ENCODE measurements at places on chromosomes 7 and 10.

DNA sequence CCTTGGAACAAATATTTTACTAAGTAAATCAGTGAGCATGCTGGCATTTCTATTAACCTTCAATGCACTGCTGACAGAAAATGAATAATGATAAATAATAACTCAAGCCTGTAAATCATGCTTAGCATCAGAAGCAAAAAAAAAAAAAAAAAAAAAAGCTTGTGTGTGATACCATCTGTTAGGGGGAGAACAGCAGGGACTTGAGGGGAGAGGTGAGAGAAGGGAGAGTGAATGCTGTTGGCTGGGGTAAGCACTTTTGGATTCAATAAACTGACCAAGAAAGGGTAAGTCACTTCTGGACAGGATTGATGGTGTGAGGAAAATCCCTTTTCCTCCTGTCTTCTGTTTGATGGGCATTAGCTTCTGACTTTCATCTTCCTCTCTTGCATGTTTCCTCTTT is 996.4 kb downstream of the KCNMA1 start:
- DNase-seq: no peak

DNA sequence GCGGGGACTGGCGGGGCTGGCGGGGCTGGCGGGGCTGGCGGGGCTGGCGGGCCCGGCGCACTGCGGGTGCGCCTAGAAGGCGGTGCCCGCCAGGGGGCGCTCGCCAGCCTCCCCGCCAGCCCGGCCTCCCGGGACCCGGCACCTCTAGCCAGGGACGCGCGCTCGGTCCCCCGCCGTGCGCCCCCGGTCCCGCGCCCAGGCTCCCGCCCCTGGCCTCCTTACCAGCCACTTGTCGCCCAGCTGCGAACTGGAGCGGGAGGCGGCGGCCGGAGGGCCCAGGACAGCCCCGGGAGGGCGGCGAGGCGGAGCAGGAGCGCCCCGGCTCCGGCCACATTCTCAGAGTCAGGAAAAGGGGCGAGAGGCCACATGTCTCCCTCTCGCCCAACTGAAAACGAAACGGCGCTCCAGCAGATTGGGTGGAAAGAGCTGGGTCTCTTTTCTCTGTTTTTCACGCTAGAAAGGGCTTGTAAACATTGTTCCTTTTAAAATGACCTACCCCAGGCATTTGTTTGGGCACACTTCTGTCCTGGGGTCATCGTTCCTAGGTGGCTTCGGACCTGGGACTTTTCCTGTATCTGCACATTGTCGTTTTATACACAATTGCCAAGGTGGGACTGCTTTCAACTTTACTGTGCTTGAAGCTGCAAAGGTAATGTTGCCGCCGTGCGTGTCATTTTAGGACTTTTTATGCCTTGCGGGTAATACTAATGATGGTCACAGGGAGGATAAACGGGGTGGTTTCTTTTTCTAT is 378 bp upstream of the PRKCQ start:
- DNase-seq: no peak

DNA sequence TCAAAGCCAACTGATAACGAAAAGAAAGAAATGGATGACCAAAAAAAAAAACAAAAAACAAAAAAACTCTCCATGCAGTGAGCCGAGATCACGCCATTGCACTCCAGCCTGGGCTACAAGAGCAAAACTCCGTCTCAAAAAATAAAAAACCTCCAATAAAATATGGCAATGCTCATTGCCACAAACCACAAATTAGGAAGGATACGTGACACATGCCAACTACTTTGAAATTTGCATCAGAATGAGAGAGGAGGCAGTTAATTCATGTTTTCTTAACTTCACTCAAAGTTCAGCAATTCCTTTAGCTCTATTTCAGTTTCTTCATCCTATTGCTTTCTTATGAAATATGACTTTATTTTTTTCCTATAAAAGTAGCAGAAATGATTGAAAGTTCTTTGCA is 398.1 kb upstream of the C7orf33 start:
- no peak for DNase-seq

DNA sequence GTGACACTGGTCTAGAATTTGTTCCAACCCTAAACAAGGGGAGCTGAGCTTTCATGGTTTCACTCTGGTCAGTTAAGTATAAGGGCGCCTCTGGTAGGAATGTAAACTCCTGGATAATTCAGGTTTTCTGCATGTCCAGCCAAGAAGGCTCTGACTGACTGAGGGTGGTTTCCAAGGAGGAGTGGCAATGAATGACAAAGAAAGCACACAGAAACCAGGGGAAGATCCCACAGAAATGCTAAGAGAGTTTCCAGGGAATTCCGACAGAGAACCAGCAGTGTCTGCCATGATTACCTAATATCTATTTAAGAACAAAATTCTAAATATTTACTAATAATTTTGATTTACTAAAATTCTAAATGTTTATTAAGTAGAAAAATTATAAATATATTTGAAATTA is 27.3 kb upstream of the NRG3 start:
- DNase-seq: peak; percentile 27

DNA sequence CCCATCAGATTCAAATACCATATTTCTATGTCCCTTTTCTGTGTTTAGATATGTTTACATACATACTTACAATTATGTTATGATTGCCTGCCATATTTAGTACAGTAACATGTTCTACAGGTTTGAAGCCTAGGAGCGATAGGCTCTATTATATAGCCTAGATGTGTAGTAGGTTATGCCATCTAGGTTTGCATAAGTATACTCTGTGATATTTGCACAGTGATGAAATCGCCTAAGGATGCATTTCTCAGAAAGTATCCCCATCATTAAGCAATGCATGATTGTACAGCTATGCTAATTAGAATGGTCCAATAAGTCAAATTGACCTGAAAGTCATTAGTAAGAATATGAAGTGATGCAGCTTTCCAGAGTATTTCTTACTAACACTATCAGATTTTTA is 1171.7 kb upstream of the LRRTM3 start:
- no peak for DNase-seq

DNA sequence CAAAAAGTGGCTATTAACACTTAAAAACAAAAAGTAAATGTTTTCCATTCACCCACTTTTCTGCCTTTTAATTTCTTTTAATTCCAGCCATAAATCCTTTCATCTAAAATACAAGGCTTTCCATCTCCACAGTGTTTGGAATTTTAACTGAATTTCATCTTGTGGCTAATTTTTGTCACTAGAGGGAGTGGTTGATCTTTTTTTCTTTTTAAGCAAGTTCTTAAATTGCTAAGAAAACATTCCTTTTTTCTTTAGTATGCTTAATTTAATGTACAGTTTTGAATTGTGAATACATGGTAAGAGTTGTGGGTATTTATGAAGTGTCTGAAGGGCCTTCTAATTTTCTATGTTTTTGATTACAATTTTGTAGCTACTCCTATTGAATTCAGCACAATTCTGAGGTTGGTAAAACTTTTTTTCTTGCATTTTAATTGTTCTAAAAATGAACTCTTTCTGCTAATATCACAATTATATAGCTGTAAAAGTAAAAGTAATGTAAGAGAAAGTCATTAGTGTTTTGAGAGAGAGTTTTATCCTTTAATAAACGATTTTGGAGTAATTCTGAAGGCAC is 54.9 kb upstream of the ANK3 start:
- no peak for DNase-seq

- DNase-seq: no peak
Observed at GRCh38 chr7:95553939-95554338, 42.4 kb downstream of the PDK4 start.

DNA sequence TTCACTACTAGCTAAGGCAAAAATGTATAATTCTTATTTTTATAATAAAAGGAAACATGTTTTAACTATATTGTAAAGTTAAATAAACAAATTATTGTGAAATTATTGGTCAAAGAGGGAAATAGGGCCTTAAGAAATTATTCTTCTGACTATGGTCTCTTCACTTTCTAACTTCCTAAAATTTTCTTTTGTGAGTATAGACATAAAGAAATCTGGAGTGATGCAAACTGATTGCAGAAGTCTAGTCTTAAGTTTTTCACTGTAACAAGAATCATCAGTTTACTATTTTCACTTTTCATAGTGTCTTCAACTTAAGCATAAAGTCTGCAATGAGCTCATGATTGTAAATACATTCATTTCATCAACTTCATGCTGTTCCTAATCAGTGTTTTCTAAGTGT is 525.4 kb downstream of the TFEC start:
- no peak for DNase-seq

DNA sequence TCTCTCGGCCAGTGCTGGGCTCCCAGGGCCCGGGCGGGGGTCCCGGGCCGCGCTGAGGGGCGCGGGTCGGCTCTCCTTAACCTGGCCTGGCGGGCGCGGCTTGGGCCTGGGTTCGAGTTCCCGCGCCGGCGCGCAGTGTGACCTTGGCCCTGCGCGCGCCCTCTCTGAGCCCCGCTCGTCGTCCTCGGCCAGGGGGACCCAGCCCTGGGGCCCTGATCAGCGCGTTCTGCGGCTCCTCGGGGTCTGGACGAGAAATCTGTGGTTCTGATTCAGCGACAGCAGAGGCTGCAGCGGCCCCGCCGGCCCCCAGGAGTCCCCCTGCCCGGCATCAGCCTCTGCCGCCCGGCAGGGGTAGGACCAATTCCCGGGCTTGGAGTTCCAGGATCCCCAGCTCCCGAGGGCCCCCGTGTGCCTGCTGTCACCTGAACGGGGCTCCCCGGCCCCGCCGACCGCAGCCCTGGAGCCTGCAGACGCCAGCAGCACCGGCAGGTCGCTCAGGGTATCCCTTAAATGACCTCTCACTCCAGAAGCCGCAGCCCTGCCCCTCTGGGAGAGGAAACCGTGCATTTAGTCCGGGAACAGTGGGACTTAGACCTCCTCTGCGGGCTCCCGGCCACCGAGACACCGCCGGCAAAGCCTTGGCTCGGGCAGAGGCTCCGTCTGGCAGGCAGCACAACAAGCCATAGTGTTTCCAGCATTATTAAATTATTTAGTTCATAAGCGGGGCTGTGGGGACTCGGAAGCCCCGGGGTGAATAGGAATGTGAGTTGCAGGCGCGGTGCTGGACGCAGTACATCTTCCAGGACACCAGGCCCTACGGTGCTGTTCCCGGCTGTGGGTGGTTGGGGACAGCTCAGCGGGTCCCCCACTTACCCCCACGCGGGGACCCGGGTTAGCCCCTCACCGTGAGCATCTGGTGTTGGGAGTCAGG is 572 bp downstream of the CHST12 start:
- no peak for DNase-seq

All from iPS DF 6.9 (cell line).